ENCODE measurements at places on chromosomes 6 and 20.
A peak's percentile ranks its signal among the peaks of the same experiment; 100 is the strongest.

DNA sequence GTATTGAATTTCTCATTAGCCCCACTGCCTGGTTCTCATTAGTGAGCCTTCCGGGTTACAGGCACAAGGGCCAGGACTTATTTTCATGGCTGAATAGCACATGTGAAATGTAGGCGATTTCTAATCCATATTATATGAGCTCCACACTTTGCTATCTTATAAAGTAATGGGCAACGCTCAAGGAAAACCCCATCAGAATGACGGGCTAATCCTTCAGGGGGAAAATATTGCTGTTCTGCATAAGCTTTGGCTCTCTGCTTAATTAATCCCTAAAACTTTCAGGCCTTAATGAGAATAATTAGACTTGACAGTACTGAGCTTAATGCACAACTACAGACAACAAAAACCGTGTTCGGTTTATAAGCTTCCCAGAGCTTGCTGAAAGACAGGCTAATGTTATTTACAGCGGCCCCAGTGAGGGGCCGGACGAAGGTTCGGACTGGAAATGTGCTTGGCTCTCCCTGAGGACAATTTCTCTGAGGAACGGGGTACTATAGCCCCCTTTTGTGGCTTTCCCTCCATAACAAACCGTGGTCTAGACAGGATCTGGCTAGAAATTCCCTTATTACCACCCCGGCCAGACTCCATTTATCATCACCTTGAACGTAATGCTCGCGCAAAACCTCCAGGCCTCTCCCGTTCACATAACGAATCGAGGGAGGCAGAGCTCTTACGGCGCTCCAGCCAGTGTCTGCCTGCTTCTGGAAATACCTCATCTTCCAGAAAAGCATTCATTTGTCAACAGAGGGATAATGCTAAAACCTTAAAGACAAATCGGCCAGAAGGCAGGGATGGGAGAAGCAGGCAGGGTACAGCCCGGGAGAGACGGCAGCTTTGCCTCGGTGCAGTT is 164.5 kb downstream of the CD83 start:
- no peak for DNase-seq

GRCh38 chr20:3307078-3307477 is 68.1 kb upstream of the SLC4A11 start:
- no peak for DNase-seq

GRCh38 chr6:115514656-115515055 is 546.0 kb downstream of the FRK start:
- DNase-seq: no peak

GRCh38 chr6:40788661-40789655 is 201.8 kb upstream of the LRFN2 start:
- no peak for DNase-seq

DNA sequence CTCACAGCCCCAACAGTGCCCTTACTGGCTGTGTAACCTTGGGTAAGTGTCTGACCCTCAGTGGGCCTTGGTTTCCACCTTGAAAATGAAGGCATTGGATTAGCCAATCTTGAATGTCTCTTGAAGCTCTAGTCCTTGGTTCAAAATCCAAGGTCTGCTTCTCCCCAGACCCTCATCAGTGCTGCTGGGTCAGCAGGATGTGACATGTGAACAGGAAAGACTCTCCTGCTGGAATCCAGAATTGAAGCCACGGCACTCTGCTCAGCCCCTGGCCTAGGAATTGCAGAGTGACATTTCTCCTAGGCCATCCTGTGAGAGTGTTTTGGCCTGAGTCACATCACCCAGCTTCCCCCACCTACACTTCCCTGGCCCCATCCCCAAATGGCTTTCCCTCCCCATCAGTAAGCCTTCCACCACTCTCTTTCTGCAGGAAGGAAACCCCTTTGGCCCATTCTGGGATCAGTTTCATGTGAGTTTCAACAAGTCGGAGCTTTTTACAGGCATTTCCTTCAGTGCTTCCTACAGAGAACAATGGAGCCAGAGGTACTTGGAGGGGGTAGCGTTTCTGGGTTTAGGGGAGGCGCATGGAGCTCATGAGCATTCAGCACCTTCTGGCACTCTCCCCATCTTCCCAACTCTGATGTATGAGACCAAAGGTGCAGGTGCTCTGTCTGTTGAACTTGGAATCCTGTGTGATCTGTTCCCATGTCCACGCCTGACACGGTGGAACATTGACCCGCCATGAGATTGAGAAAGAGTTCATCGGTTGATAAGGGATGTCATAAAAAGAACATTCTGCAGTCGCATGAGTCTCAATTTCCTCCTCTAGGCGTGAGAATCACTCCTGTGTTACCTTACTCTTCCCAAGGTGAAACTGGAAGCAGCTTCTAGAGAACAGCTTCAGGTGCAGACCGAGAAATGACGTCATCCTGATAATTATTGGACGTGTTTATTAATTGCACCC is 8.8 kb downstream of the POFUT1 start:
- no peak for DNase-seq

DNA sequence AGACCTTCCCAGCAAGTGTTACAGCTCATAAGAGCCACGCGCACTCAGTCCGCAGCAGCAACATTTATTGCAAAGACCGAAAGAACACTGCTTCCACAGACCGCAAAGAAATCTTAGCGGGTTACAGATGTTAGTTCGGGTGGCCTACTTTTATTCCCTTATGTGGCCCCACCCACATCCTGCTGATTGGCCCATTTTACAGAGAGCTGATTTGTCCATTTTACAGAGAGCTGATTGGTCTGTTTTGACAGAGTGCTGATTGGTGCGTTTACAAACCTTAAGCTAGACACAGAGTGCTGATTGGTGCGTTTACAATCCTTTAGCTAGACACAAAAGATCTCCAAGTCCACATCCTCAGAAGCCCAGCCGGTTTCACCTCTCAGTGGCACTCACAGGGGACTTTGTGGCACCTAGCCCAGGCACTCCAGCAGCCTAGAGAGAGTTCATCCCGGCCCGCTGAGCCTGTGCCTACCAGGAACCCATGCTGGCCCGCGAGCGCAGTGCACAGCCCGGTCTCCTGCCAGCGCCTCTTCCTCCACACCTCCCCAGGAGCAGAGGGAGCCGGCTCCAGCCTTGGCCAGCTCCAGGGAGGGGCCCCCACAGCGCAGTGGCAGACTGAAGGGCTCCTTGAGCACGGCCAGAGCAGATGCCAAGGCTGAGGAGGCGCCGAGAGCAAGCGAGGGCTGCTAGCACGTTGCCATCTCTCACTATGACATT is 244.3 kb upstream of the TSHZ2 start:
- no peak for DNase-seq

DNA sequence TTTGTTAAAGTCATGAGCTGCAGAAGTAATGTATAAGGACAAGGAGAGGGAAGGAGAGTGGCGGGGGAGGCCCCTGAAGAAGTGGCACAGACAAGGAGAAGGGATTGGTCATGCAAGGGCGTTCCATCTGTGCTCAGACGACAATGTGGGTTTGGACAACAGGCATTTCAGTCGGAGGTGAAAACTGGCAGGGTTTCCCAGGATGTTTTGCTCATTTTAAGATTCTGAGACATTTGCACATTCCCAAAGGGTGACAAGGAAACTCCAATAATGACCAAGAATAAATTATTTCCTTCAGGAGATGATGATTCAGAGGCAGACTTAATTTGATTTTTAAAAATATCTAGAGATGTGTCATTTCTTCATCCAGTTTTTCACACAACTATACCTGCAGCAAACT is 181.8 kb downstream of the HIVEP2 start:
- peak; percentile 72 for DNase-seq

DNA sequence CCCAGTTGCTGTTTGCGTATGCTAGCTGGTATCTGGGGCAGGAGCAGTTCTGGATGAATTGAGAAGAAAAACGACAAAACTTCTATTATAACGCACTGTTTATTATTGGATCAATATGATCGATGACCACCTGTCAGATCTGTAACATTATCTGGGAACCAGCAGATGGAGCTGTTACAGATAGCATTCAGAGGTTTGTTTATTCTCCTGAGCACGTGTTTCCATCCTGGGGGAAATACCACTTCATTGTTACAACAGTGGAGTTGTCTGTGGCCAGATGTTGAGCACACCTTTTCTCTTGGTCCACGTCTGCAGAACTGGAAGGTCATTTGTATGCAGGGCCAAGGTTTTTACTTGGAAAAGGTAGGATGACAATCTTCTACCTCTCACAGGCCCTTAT is 16.0 kb upstream of the NKX2-2 start:
- no peak for DNase-seq

- DNase-seq: no peak
Observed at GRCh38 chr20:15862178-15862577, 711.1 kb downstream of the KIF16B start.

GRCh38 chr6:102662851-102663250 is 1269.3 kb downstream of the GRIK2 start:
- no peak for DNase-seq

- DNase-seq: peak; percentile 92
Observed at GRCh38 chr20:11454966-11455799, 462.5 kb upstream of the BTBD3 start.

DNA sequence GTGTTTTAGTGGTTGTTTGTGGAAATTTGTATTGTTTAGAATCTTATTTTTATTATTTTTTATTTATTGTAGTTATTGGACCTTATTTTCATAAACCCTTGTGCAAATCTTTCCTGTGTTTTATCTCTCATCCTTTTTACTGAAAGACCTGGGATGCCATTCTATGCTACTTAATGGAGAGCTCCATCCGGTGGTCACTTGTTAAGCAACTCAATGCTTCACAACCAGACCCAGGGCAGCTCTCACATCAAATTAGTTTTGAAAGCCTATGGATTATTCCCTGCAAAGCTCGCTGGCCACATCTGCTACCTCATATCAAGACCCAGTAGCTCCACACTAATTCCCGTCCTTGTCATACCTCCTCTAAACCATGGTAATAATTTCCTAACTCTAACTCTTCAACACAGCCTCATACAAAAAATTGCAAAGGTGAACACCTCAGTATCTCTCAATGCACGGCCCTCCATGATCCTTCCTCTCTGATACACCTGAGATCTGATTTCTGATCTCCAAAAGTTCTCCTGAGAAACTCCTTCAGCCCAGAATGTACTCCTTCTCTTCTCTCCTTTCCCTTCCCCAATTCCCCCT is 296.6 kb upstream of the MANEA start:
- peak; percentile 9 for DNase-seq

DNA sequence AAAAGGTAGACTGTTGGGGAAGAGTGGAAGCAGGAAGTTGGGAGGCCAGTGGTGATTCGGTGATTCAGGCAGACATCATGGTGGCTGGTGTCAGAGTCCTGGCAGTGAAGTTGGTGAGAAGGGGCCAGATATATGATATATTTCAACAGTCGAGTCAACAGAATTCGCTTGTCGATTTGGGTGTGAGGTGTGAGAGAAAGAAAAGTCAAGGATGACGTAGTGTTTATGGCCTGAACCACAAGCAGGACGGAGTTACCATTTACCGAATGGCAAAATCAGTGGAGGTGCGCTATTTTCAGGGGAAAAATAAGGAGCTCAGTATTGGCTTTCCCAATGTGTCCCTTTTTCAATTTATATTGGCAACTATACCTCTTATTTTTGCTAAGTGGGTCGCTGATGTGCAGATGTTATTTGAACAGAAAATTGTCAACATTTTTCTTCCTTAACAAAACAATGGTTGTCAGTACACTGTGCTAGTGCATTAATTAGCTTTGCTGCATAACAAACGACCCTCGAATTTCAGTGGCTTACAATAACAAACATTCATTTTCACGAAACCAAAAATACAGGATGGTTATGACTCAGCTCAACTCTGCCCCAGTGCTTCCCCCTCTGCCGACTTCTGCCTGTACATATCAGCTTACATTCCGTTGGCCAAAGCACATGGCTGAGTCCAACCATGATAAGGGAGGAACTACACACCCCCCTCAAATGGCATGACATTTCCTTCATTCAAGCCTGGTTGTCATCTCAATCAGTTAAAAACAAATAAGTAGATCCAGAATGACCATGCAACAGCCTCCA is 255.0 kb upstream of the ZFP64 start:
- peak; percentile 25 for DNase-seq

DNA sequence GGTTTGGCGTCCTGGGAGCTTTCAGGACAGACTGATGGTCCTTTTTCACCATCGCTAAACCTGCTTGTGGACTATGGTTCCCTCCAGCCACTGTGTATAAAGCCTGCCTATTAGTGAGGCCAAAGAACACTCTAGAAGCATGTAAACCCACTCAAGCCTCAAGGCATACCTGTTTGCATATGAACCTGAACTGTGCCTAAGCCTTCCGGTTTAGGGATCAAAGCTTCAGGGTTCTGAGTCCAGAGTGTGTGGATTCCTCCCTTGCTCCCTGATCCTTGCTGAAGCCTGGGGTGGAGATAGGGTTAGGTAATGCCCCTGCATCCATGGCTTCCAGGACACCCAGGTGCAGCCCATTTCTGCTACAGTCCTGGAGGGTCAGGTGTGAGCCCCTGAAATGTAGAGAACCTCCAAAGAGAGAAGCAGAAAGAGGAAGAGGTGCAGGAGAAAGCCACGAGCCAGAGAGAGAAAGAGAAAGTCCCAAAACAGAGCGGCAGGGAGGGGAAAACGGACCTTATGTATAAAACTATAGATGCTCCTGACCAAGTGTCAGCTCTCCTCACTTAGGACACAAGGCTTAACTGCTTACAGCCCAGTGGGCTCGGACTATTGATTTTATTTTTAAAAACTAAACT is 93.3 kb downstream of the SCML4 start:
- DNase-seq: no peak

DNA sequence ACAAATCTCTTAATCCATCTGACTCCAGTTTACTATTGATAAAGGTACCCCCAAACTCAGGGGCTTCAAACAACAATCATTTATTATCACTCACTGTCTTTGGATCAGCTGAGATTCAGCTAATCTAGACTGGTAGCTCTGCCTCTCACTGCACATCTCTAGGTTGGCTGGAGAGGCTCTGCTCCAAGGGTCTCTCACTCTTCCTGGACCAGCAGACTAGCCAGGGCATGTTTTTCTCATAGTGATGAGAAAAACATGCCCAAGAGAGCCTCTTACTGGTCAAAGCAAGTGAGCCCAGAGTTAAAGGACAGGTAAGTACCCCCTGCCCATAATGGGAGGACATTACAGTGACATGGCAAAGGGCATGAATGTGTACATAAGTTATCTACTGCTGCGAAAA is 115.1 kb upstream of the BEND3 start:
- no peak for DNase-seq

DNA sequence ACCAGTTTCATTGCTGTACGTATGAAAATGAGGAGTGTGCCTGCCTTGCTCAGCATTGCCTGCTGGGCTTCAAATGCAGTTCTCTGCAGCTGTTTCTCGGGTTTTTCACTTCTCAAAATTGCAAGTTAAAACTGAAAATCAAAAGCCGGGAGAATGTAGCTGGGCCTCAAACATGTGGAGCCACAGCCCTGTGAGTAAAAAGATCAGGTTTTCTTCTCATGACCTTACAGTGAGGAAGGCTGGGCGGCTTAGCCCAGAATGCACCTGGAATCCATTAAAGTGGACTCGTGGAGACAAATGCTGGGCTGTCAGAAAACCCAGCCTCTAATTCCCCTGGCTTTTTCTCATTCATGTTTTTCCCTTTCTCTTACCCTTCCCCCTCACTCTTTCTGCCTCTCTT is 34.4 kb downstream of the DSE start:
- DNase-seq: no peak

DNA sequence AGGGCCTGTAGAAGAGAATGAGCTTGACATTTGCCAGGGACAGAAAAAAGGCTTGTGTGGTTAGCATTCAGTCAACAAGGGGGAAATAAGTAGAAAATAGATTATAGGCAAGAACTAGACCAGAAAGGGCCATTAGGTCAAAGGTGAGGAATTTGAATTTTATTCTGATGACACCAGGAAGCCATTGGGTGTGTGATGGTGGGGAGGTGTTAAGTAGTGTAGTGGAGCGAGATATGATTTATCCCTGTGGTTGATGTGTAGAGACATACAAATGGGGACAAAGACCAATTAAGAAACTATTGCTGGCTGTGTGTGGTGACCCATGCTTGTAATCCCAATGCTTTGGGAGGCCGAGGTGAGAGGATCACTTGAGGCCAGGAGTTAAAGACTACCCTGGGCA is 11.0 kb downstream of the DSTN start:
- no peak for DNase-seq

All from RCC 7860 (cell line).